ENCODE measurements at places on chromosomes 1 and 21.

DNA sequence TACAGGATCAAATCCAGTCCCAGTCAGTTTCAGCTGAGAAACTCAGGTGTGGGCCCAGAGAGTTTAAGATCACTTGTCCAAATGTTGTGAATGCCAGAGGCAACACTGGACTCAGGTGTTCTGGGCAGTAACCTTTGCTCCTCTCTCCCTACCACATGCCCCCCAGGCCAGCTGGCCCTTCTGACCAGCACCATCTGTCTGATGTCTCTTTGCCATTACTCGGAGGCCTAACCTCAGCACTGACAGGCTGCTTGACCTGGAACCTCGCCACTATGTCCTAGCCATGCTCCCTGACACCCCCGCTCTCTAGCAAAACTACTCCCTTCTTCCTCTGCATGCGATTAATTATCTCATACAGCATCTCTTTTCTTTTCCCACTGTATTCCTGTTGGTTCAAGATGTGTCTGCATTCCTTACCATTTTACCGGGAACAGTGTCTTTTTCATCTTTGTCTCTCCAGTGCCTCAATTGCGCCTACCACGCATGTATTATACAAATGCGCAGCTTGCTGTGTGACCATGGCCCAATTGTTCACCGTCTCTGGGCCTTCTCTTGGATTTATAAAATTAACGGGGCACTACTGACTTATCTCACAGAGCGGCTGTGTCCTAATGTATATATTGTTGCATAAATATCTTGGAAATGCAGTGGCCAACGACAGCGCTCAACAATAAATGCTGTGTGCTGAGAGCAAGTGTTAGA is 159.5 kb upstream of the IRF2BP2 start:
- no peak for DNase-seq

DNA sequence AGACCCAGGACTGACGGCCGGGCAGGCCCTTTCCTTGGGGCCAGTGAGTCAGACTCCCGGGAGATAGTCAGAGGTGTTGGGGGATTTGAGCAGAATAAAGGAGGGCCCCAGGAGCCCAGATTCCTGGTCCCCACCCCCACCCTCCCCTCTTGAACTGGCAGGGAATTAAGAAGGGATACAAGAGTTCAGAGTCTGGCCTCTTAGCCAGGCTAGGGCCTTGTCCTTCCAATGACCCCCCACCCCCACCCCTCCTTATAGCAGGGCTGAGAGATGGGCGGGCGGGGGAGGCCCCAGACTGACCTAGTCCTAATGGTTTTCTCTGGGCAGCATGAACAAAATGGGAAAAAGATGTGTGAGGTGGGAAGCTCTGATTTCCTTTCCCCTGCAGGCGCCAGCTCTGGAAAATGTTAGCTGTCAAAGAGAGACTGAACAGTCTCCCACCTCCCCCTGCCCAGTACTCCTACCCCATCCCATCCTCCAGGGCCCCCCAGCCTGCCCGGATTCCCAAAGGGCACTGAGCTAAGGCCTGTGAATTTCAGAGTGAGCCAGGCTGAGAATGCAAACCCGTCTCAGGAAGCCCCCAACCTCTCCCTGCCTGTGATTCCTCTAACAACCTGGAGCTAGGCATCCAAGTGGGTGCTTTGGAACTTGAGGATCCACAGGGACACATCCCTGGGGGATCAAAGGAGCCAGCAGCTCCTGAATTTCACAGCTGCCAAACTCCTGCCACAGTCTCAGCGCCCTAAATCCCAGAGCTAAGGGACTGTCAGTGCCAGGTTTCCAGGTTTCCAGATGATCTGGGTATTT is 5.8 kb upstream of the CRABP2 start:
- no peak for DNase-seq

DNA sequence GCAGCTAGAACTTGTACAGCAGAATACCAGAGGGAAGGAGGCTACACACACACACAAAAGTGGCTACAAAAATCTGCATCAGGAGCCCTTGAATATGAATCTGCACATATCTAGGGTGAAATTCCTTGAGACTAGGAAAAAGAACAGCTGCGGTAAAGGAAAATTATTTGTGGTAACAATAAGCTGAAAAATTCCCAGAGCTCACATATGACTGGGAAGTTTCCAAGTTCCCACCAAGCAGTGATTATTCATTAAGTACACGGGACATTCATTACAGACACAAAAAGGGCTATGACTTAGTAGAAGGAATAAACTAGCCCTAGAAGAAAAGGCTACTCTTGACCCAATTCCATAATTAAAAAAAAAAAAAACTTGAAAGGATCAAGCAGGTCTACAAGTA is 149.5 kb upstream of the BACE2 start:
- no peak for DNase-seq

- DNase-seq, result no peak
Observed at GRCh38 chr1:21491488-21492355, 17.5 kb upstream of the ALPL start.

GRCh38 chr1:17108360-17108759 is 10.9 kb downstream of the PADI2 start:
- DNase-seq, result no peak

GRCh38 chr1:8858888-8859706 is 19.4 kb downstream of the ENO1 start:
- peak; percentile 29 for DNase-seq

DNA sequence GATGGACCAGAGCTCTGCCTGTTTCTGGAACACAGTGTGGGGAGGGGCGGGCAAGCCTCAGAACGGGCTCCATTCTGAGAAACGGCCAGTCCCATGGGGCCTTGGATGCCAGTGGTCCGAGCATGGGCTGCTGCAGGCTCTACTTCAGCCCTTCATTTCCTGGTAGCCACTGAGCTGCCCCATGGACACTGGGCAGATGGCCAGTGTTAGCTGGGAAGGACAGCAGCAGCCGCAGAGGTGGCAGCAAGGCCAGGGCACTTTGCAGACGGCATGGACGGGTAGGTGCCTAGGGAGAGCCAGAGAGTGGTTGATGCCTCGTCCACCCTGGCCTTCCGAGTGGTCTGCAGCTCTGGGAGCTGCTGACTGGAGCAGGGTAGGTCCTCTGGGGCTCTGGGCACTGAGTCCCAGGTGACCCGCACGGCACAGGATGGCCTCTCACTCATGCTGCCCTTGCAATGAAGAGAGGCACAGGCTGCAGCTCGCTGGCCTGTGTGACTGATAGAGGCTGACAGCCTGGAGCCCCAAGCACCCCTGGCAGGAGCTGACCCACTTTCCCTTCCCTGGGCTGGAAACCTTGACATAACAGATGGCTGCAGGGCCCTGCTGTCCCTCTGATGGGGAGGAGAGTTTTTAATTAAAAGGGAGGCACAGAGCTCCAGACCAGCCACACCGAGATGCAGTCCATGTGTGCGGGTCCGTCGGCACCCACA is 87.7 kb upstream of the COL6A1 start:
- no peak for DNase-seq

- DNase-seq, result no peak
Observed at GRCh38 chr21:44727321-44727720, 15.9 kb upstream of the TSPEAR start.

- DNase-seq, result no peak
Observed at GRCh38 chr1:183562701-183563100, 27.6 kb downstream of the NCF2 start.

GRCh38 chr1:84301785-84302385 is 377 bp downstream of the SAMD13 start:
- no peak for DNase-seq

DNA sequence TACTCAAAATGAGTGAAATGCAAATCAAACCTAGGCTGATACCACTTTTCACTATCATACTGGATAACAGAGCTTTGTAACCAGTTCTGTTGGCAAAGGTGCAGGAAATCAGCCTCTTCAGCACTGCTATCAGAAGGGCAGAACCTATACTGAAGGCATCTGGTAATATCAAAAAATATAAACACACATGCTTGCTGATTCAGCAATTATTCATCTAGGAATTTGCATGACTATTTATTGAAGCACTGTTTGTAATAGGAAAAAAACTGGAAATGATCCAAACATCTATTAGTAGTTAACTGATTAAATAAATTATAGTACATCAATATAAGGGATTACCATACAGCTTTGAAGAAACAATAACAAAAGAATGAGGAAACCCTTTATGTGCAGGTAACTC is 21.4 kb downstream of the ARHGAP29 start:
- no peak for DNase-seq

DNA sequence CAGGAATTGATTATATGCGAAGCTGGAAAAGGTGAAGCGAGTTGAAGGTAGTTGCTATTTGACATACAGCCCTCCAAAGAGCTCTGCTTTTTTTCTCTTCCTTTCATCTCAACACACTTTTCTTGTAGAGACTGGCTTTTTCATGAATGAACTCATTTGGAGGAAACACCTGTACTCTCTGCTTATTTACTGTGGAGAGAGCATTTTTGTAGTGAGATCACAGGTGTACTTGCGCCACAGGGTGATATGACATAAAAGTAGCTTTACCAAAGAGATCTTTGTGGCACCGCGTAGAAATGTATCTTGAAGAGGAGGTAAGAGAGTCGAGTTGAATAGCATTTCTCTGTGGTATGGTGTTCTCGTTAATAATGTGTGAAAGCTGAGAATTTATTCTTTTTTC is 187.6 kb downstream of the VPS13D start:
- DNase-seq, result no peak

DNA sequence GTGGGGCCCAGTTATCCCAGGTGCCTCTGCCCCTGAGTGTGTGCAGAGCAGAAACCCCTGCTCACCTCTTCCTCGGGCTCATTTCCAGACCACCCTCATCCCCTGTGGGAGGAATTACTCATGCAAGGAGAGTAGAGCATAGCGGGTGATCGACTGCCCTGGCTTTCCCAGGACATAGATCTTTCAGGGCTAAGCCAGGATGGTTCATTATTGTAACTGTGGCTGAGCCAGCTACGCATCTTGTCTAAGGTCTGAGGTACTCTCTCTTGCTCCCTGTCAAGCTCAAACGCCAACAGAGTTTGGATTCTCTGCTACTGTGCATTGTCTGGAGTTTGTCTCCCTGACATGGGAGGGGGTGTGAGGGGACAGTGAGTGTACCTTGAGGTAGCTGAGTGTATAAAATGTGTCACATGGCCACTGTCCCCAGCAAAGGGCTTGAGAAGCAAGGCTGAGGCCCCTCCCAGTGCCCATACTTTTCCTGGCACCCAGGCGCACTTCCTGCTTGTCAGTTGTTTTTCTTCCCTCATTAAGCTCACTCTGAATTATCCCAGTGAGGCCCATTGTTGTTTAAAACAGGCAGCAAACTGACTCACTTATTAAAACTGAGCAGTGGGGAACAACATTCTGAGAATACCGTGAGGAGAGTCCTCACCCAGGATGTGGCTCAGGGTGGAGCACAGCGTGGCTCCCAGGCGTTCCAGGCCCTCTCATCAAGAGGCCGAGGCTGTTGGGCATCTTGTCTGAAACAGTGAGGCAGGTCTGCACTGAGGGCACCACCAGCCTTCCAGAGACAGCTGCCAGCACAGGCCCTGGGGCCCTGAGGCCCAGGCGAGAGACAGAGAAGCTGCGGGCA is 92.9 kb downstream of the LAMC2 start:
- DNase-seq, result no peak

GRCh38 chr1:19704247-19705113 is 39.8 kb downstream of the HTR6 start:
- peak; percentile 62 for DNase-seq

Data from T-helper 9 cell (primary cell).